Bronchial epithelial cell (primary cell): ENCODE measurements at places on chromosomes 1 and 21. TPM values are rescaled to one million over a fixed set of nuclear protein-coding genes. Genes with fewer than 3 reads are reported as not detected.

DNA sequence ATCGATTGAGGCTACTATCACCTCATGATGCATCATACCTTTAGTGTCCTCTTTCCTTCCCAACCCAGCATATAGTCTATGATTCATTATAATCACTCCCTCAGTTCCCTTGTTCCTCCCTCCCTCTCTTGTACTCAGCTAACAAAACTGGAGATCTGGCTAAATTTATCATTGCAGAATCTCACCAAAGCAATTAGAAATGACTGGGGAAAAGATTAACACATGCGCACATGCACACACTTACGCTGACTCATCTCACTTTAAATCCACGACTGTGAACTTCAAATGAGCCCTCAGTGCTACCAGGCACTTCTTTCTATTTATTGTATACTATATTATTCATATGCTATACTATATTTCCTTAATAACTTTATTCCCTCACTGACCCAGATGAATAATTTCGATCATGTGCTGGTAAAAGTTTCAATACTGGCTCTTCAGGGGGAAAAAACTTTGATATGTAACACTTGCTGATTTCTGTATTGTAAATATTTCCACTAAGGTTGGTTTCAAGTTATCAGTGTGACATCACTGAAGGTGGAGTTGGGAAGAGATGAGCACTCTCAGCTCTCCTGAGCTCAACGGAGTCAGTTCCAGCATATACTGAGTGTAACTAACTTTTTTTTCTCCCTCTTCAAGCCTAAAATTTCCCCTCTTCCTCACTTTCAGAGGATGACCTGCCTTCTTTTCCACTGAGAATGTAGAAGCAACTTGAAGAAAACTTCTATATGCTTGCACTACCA is 613.7 kb upstream of the B3GALT2 start:
- no peak for DNase-seq

GRCh38 chr1:29531596-29531995 is 295.3 kb downstream of the PTPRU start:
- DNase-seq, result no peak

The AMIGO1 gene
- 0.13 and 0.26 TPM in 2 replicates for total RNA-seq

GRCh38 chr1:93605812-93606512 is 75.7 kb downstream of the BCAR3 start:
- peak; percentile 93 for DNase-seq

DNA sequence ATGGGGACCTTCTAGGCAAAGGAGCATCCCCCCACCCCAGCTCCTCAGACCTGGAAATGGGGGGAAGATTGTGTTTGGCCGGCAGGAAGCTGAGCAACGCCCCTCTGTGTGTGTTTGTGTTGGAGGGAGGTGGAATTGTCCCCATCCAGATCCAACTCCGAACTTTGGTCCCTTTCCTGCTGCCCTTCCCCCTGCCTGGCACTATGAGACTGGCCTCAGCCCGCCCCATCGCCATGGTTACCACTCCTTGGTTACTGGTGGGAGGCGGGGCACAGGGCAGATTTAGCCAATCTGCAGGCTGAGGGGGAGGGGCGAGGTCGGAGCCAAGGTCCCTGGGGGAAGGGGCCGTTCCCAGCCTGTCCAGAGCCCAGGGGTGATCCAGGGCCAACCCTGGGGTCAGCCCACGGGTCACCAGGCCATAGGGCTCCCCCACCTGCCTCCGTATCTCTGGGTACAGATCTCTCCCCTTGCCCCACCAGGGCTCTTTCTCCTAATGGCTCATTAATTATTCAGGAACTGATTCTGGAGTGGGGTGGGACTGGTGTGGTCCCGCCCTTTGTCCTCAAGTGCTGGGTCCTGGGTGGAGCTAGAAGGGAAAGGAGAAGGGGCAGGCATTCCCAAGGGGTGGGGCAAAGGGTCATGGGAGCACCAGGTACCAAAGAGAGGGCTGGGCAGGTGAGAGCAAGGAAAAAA is 15.2 kb downstream of the PTPRF start:
- DNase-seq, result peak; percentile 41

- DNase-seq, result no peak
These were observed 40.2 kb upstream of the IL10 start for GRCh38 chr1:206812471-206812870.

DNA sequence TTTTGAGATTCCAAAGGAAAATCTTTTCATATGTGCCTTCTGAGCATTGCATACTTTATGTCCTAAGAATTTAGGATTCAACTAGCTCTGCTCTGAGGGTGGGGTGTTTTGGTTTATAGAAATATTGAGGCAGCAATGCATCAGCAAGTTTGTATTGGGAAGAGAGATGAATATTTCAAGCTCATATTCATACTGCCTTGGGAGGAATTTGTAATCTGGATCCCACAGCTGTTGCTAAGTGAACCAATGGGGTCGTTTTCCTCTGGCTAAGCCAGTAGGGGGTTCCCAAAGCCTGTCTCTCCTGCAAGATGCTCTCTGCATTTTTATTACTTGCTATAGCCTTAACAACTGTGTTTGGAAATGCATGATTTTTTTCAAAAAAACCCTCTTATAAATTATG is 130.6 kb downstream of the SNX7 start:
- DNase-seq, result no peak

The C1QA gene
- not detected in 2 replicates for total RNA-seq
